ENCODE measurements at places on chromosomes 4 and X. TPM values are rescaled to one million over a fixed set of nuclear protein-coding genes. Genes with fewer than 3 reads are reported as not detected.

The FRG2 gene
- not detected for total RNA-seq

GRCh38 chrX:7108030-7108429, 39.5 kb upstream of the STS start:
- peaks cover 25% of the 10 kb centered on the region for H3K4me1 ChIP-seq
- H3K4me3 ChIP-seq: no peak overlapping the region
- no peak overlapping the region for H3K27ac ChIP-seq
- no peaks in the 10 kb centered on the region for H3K27me3 ChIP-seq

The GLA gene
- 15.5 TPM for total RNA-seq

DNA sequence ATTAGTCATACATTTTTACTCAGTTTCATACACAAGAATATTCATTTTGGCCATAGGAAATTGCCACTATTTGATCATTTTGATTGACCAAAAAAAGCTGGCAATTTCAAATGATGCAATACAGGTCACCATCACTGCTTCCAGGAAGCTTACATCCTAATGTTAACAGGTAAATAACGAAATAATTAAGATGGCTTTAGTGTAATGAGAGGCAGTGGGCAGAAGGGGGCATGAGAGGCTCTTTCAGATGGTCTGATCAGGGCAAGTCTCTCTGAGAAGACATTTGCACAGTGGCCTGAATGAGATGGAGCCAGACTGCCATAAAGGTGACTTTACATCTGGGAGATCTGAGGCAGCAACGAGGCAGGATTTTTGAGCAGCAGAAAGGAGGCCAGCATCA, 170.7 kb downstream of the SLIT2 start:
- DNase-seq: no peak
- peaks cover 8% of the 10 kb centered on the region for H3K4me1 ChIP-seq
- no peak overlapping the region for H3K4me3 ChIP-seq

Measured in vagina (tissue), 2 donors.